ENCODE measurements at places on chromosomes 12 and 14. TPM values are rescaled to one million over a fixed set of nuclear protein-coding genes. Genes with fewer than 3 reads are reported as not detected.
A peak's percentile ranks its signal among the peaks of the same experiment; 100 is the strongest.

- no peak for DNase-seq
- no peaks in the 10 kb centered on the region for H3K4me1 ChIP-seq
- no peak overlapping the region for H3K27ac ChIP-seq
- H3K4me3 ChIP-seq = no peak overlapping the region
- 0 out of 2 replicates have a peak, but pooled peaks cover 6% of the 10 kb centered on the region for H3K36me3 ChIP-seq
- H3K27me3 ChIP-seq = no peaks in the 10 kb centered on the region
Measured at GRCh38 chr12:51139292-51139844, 33.6 kb downstream of the TFCP2 start.

DNA sequence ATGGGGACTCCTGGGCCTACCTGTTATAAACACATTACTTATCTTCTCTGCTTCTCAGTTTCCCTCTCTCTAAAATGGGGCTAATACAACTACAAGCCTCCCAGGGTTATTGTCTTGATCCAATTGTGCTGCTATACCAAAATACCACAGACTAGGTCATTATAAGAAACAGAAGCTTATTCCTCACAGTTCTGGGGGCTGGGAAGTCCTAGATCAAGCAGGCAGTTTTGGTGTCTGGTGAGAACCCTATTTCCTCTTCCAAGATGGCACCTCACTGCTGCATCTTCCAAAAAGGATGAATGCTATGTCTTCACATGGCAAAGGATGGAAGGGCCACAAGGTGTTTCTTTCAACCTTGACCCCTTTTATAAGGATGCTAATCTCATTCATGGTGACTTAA is 732.9 kb upstream of the TBX3 start:
- no peaks in the 10 kb centered on the region for H3K36me3 ChIP-seq
- no peak for DNase-seq
- no peak overlapping the region for H3K27ac ChIP-seq
- H3K27me3 ChIP-seq = no peaks in the 10 kb centered on the region

DNA sequence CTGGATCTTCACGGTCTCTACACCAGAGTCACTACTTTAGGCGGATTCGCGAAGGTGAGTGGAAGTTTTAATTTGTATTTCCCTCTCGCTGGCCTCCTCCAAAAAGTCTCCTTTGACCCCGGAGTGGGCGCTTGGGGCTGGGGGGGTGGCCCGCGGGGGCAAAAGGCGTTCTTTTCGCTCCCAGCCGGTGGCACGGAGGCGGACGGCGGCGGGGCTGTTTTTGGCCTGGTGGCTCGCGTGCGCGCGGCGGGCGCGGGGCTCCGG is 510 bp downstream of the ARID2 start:
- no peak for DNase-seq
- H3K4me3 ChIP-seq = peak overlapping the region; percentile 92
- H3K27ac ChIP-seq = peak overlapping the region; percentile 99
- H3K27me3 ChIP-seq = peaks cover 2% of the 10 kb centered on the region

DNA sequence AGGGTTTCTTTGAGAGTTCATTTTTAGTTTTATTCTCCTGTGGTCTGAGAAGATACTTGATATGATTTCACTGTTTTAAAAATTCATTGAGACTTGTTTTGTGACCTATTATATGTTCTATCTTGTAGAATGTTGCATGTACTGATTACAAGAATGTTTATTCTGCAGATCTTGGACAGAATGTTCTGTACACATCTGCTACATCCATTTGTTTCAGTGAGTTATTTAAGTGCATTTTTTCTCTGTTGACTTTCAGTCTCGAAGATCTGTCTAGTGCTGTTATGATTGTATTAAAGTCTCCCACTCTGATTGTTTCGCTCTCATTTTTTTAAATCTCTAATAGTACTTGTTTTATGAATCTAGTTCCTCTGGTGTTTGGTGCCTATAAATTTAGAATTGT is 1319.8 kb downstream of the TMEM121 start:
- DNase-seq = no peak
- H3K4me1 ChIP-seq = no peaks in the 10 kb centered on the region
- no peaks in the 10 kb centered on the region for H3K27me3 ChIP-seq

DNA sequence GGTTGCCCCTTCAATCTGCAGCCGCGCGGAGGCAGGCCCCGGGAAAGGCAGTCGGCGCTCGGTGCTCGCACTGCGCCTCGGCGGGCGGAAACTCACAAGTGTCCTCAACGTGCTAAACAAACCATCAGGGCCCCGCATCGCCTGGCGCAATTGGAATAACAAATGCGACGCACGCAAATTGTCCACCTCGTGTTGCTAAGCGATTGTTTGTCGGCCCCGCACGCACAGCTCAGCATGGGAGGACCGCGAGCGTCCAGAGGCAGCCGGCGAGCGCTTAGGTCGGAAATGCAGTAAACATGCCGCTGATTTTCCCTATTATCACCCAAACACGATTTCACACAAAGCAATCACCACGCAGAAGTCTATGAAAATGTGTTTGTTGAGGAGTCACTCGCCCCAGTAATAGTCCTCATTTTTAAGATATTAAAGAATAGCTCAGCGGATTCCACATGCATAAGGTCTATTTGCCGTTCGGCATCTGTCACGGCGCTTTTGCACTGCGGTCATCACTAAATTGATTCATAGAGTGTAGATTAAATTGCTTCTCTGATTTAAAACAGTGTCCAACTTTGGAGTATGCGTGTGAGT is 3.2 kb upstream of the GSC start:
- H3K4me1 ChIP-seq = no peaks in the 10 kb centered on the region
- H3K4me3 ChIP-seq = no peak overlapping the region
- DNase-seq = no peak
- H3K27ac ChIP-seq = no peak overlapping the region
- peaks cover 14% of the 10 kb centered on the region for H3K36me3 ChIP-seq

DNA sequence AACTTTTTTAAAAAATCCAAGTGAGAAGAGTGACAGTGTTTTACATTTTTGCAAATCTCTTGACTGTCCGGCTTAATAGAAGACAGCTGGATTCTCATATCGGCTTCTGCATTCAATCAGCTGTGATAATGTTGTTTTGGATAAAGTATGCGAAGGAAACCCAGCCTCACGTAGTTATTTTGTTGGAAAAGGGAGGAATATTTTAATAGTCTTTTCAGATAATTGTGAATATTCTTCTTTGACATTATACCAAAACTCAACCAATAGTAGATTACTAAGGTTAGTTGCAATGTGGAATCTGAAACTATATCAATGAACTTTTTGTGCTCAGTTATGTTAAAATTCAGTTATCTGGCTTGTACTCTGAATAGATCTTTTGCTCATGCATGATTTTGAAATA is 276.5 kb downstream of the ZFP36L1 start:
- H3K4me1 ChIP-seq = peaks cover 32% of the 10 kb centered on the region
- H3K36me3 ChIP-seq = no peaks in the 10 kb centered on the region
- no peak overlapping the region for H3K4me3 ChIP-seq
- H3K27ac ChIP-seq = no peak overlapping the region
- DNase-seq = no peak

DNA sequence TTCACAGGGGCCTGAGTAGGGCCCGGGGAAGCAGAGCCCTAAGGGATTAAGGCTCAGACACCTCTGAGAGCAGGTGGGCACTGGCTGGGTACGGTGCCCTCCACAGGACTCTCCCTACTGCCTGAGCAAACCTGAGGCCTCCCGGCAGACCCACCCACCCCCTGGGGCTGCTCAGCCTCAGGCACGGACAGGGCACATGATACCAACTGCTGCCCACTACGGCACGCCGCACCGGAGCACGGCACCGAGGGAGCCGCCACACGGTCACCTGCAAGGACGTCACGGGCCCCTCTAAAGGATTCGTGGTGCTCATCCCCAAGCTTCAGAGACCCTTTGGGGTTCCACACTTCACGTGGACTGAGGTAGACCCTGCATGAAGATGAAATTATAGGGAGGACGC is 7.1 kb downstream of the LTBR start:
- peaks cover 15% of the 10 kb centered on the region for H3K4me1 ChIP-seq
- peaks cover 4% of the 10 kb centered on the region for H3K27me3 ChIP-seq
- H3K27ac ChIP-seq = no peak overlapping the region

DNA sequence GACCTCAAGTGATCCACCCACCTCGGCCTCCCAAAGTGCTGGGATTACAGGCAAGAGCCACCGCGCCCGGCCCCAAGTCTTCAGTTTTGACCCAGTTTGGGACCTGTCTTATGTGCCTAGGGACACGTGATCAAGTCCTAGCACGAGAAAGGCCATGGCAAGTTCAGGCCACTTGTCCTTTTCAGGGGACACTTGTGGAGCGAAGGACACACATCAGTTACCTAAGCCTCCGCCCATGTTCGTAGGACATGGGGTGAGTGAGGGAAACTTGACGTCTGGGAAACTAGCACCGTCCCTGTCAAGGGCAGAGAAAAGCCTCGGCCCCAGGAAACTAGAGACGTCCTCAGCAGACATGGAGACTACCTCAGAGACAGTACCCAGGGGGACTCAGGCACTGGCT is 60.7 kb downstream of the KDM2B start:
- H3K4me3 ChIP-seq = no peak overlapping the region
- 0 out of 2 replicates have a peak, but pooled peaks cover 4% of the 10 kb centered on the region for H3K36me3 ChIP-seq
- no peak overlapping the region for H3K27ac ChIP-seq
- H3K4me1 ChIP-seq = peaks cover 6% of the 10 kb centered on the region

GRCh38 chr12:96073346-96074330 is 38.3 kb upstream of the LTA4H start:
- no peak for DNase-seq
- H3K27me3 ChIP-seq = peaks cover 18% of the 10 kb centered on the region
- no peak overlapping the region for H3K27ac ChIP-seq
- no peaks in the 10 kb centered on the region for H3K36me3 ChIP-seq
- H3K4me1 ChIP-seq = peaks cover 10% of the 10 kb centered on the region

DNA sequence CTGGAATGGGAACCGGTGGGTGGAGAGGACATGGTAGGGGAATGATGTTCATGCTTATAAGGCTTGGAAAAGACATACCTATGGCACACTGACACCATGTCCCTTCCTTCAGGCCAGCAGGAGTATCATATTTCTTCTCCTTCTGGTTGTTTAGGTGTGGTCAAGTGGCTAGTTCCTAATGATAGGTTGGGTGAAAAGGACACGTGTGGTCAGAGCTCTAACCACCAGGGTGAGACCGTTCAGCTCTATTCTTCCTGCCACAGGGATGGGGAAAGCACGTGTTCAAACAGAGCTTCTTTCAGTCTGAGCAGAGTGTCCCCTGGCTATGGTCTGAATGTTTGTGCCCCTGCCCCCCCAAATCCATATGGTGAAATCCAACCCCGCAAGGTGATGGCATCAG is 209.1 kb downstream of the PAX9 start:
- H3K36me3 ChIP-seq = no peaks in the 10 kb centered on the region
- no peak for DNase-seq
- H3K27ac ChIP-seq = no peak overlapping the region
- no peak overlapping the region for H3K4me3 ChIP-seq

DNA sequence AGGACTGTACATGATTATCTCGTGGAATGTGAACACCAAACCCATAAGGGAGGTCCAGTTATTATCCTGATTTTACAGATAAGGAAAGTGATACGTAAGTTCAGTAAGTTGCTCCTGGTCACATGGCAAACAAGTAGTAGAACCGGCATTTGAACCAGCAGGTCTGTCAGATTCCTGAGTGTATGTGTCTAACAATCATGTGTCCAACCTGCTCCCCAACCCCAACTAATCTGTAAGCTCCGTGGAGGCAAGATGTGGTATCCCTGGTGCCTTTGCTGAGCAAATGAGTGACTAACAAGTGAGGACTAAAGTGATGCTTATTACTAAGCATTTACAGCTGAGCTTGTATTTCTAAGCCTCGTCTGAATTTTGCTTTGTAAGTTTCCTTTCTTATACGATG is 65.9 kb downstream of the PTPN21 start:
- no peaks in the 10 kb centered on the region for H3K4me1 ChIP-seq
- no peaks in the 10 kb centered on the region for H3K27me3 ChIP-seq
- no peak overlapping the region for H3K27ac ChIP-seq
- peaks cover 7% of the 10 kb centered on the region for H3K36me3 ChIP-seq
- no peak for DNase-seq
- no peak overlapping the region for H3K4me3 ChIP-seq

DNA sequence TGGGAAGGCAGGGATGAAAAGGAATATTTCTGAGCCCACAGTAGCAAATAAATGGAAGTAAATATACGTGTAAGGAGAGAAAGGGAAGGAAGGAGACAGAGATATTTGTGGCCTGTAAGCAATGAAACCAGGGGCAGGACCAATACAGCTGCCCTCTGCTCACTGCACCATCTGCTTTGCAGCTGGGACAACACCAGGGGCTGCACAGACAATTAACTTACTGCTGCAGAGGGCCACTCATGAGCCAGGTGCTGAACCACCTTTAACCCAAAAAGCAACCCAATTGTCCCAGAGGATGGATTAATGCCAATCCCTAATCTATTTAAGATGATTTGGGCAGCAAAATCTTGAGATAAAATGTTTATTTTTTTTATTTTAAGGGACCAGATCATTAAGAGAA is 30.6 kb upstream of the TMX1 start:
- H3K4me3 ChIP-seq = no peak overlapping the region
- H3K36me3 ChIP-seq = no peaks in the 10 kb centered on the region
- peaks cover 17% of the 10 kb centered on the region for H3K27me3 ChIP-seq
- DNase-seq = no peak

- DNase-seq = no peak
- no peaks in the 10 kb centered on the region for H3K36me3 ChIP-seq
- no peak overlapping the region for H3K4me3 ChIP-seq
- peaks cover 2% of the 10 kb centered on the region for H3K27me3 ChIP-seq
- no peak overlapping the region for H3K27ac ChIP-seq
Measured at GRCh38 chr12:109845824-109846205, 12.6 kb upstream of the TRPV4 start.

DNA sequence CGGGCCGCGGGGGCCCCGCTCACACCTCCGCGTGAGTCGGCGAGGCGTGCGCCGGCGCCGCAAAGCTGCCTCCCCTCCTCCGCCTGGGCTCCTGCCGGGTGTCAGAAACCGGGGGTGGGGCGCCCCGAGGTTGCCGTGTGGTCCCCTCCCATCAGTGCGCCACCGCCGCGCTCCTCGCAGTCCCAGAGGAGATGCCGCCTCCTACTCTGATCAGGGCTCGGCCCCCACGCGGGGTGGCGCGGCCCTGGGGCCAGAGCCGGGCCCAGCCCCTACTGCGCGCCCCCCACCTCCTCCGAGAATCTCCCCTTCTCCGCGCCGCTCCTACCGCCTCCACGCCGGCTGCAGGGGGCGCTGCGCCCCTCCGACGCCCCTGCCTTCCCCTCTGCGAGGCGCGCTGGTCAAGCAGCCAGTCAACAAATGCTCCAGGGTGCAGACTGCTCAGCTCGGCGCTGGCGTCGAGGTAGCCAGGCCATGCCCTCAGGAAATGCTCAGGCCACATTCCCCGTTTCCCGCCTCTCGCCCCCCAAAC is 467 bp upstream of the JAG2 start:
- H3K36me3 ChIP-seq = no peaks in the 10 kb centered on the region
- no peak overlapping the region for H3K4me3 ChIP-seq
- no peaks in the 10 kb centered on the region for H3K4me1 ChIP-seq
- no peak overlapping the region for H3K27ac ChIP-seq

DNA sequence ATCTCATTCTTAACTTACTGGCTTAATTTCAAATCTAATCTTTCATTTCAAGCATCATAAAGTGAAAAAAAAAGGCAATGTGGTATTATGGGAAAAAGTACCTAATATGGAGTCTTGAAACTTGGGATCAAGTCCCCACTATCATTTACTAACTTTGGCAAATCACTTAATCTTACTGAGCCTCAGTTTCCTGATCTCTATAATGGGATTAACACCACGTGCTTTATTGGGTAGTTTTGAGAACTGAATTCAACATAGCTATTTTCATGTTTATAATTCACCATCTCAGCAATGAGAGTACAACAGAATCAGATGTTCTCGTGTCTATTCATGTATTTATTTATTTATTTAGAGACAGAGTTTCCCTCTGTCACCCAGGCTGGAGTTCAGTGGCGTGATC is 78.3 kb downstream of the NTN4 start:
- no peak overlapping the region for H3K27ac ChIP-seq
- peaks cover 31% of the 10 kb centered on the region for H3K36me3 ChIP-seq

ASCL1 gene
- not detected for total RNA-seq

PPP2R5C gene
- 115 TPM for total RNA-seq

SLC2A3 gene
- 48.0 TPM for total RNA-seq

ASB2 gene
- not detected for total RNA-seq

TAS2R14 gene
- 1.6 TPM for total RNA-seq
